ENCODE measurements at places on chromosomes 7 and 10.

DNA sequence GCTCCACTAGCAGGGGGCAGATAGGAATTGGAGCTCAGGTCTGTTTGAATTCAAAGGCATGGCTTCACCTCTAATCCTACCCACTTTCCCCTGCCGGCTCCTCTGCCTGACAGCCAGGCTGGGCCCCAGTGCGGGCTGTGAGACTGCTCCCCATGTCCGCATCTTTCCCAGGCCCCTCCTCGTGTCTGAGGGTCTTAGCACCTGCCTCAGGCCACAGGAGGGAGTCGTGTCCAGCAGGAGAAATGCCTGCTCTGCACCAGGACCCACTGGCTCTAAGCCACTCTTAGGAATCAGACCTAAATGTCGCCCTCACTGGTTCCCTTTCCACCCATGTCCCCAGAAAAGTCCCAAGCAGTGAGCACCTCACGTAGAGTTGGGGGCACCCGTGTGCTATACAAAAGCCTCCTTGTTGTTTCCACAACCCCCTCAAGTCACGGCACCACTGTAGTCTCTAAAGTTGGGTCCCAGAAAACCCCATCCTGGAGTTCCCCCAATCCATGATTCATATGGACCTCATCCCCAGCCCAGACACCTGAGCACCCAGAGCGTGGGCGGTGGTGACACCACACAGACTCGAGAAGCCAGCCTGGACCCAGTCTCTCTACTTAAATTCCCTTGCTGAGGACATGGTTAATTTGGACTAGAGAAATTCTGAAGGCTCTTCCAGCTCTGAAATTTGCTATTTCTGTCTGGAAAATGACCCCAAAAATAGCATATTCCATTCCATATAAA, 466.4 kb upstream of the ZMIZ1 start:
- DNase-seq: no peak

- DNase-seq: no peak
These were observed 1.1 kb downstream of the HNRNPA2B1 start for GRCh38 chr7:26199301-26200037.

- DNase-seq: no peak
These were observed 11.5 kb downstream of the IKZF1 start for GRCh38 chr7:50315739-50316671.

DNA sequence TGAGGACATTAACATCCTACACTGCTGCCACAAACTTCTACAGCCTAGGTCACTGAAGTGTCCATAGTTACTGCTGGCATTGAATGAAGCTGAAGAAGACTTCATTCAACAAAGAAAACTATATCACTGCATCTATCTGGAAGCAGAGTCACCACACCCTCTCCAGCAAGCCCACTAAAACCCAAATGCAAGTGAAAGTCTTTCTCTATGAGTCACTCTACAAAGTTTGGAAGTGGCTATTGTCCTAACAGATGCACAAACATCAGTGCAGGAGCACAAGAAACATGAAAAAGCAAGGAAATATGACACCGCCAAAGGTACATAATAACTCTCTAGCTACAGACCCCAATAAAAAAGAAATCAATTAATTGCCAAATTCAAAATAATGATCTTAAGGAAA, 43.5 kb upstream of the CAMK2B start:
- no peak for DNase-seq

GRCh38 chr7:70596598-70596913, 535.4 kb upstream of the GALNT17 start:
- no peak for DNase-seq

- no peak for DNase-seq
These were observed 48.4 kb upstream of the FAM20C start for GRCh38 chr7:143811-144453.

- DNase-seq: no peak
These were observed 48.0 kb upstream of the ZNF365 start for GRCh38 chr10:62326176-62326575.

DNA sequence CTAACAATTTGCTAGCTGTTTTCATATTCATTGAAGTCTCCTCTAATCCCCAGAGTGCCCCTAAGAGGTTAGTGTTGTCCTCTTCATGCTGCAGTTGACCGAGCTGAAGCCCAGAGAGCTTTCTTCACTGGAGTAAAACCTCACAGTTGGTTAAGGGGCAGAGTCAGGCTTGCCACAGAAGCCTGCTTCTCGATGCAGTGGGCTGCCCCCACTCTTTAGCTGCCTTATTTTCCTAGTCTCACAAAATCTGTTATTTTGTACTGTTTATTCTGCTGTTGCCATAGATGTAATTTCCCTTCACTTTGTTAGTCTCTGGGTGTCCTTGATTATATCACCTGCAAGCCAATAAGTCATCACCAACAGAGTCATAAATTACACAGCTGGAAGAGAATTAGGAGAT, 56.3 kb upstream of the ZPBP start:
- no peak for DNase-seq

GRCh38 chr7:35875292-35875691, 74.4 kb downstream of the SEPTIN7 start:
- DNase-seq: no peak

GRCh38 chr7:25118048-25118753, 6.9 kb downstream of the CYCS start:
- DNase-seq: no peak

- no peak for DNase-seq
These were observed 31.3 kb downstream of the GNAT3 start for GRCh38 chr7:80480566-80480965.

DNA sequence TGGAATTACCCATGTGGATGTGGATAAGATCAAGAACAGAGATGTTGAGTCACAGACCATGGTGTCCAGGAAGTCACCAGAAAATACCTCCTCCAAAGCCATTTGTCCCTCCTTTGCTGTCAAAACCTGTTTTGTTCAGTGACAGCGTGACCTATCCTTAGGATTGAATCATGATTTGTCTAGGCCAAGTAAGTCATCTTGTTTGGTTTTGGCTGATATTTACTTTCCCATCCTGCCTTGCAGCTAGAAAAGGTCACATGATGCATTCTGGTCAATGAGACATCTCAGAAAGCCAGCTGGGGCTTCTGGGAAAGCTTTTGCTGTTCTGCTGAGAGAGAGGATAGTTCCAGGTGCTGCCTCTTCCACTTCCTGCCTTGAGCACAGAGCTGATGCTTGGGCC, 225.3 kb upstream of the ZMIZ1 start:
- DNase-seq: no peak

- no peak for DNase-seq
These were observed 237.4 kb downstream of the WDR11 start for GRCh38 chr10:121088524-121088923.

DNA sequence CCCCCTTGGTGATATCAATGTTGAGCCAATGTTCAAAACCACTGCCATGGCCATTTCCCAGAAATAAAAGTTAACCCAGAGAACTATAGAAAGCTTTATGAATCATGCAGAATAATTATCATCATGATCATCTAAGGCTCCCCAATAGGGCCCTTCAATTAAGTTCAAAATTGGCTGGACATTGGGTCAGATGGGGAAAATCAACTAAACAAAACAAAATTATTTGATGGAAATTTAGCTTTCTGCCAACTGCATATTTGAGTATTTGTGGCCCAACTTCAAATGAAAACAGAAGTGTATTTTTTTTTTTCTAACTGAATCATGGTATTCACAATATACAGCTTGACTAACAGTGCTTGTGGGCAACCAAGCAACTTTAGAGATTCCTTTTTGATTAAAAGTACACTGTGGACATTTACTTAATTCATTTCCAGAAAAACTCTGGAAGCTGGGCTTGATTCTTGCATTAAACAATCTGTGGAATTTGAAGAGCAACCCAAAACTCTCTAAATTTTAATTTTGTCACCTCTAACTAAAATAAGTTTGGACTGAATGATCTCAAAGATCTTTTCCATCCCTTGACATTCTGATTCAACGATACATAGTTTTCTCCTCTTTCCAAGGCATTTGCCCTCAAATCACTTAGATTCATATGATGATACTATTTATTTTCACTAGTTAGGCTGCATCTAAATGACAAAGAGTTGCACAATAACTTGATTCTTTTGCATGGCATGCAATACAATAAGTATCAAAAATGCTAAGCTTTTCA, 203.2 kb downstream of the AHR start:
- DNase-seq: no peak

- DNase-seq: no peak
These were observed 3.4 kb upstream of the SAMD8 start for GRCh38 chr10:75107756-75108683.

GRCh38 chr7:49791088-49791741, 17.8 kb downstream of the VWC2 start:
- DNase-seq: no peak

- no peak for DNase-seq
These were observed 13.3 kb downstream of the PARP12 start for GRCh38 chr7:140049339-140050024.

GRCh38 chr10:17483079-17483478, 28.7 kb upstream of the ST8SIA6 start:
- no peak for DNase-seq

- no peak for DNase-seq
These were observed 83.3 kb upstream of the MKLN1 start for GRCh38 chr7:131244259-131244852.

- no peak for DNase-seq
These were observed 26.6 kb upstream of the PLXDC2 start for GRCh38 chr10:19789607-19790006.

DNA sequence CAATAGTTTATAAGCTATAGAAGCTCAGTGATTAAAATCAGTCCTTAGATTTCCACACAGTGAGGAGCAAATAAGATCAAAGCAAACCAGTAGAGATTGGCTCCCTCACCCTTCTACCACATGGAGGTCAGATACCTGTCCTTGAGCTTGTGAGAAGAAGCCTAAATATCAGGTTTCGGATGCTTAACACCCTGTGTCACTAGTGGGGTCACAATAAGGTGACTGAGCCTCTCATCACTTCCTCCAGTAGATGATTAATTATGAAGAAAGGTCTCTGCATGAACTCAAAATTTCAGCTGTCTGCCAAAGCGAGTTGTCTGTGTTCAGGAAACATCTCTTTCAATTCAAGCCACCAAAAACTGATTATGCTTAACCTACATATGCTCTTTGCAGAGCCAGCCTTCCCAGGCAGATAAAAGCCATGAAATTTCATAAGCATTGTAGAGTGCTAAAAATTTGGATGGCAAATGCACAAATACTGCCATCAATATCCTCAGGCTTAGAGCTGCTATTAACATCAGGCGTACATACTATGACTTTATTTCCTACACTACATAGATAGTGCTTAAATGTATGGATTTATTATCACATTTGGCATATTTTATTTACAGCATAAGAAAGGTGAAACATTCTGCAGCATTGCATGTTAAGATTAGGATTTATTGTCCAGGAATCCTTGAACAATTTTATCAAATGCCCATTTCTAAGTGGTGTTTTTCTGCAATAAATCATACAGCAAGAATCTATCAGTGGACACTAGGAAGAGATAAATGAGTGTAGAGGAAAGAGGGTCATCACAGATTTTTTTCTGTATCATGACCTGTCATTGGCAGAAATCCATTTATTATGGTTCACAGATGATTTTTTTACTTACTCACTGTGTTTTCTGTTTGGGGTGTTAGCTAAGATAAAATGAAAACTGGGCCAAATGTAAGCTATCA, 285.1 kb upstream of the SP8 start:
- no peak for DNase-seq

GRCh38 chr7:10146271-10146670, 827.4 kb upstream of the PHF14 start:
- no peak for DNase-seq

DNA sequence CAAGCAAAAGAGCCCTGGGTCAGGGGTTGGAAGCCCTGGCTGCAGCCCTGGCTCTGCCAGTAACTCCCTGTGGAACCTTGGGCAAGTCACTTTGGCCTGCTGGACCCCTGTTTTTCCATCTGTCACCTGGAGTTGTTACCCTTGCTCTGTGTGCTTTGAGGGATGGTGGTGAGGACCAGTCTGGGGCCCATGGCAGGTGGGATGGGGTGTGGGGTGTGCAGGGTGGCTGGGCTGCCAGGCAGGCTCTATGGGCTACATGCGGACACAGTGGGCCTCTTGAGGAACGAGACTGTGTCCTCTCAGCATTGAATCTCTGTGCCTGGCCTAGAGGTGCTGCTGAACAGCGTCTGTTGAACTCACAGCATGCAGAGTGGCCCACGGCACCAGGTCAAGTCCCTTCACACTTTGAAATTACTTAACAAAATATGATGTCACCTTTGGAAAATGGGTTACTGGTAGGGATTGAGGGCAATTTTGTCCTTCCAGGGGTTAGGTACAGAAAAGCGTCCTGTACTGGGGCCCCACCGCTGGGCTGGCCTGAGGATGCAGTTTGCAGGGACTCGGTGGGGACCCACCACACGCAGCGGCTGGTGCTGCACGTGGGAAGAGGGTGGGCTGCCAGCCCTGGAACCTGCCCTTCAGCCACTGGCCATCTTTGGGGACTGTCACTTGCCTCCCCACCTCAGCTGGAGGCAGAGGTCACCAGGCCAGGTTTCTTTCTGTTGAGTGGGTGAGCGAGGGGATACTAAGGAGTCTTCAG, 45.3 kb downstream of the PRF1 start:
- no peak for DNase-seq

GRCh38 chr7:143003393-143004051, 23.4 kb downstream of the OR9A2 start:
- DNase-seq: no peak

DNA sequence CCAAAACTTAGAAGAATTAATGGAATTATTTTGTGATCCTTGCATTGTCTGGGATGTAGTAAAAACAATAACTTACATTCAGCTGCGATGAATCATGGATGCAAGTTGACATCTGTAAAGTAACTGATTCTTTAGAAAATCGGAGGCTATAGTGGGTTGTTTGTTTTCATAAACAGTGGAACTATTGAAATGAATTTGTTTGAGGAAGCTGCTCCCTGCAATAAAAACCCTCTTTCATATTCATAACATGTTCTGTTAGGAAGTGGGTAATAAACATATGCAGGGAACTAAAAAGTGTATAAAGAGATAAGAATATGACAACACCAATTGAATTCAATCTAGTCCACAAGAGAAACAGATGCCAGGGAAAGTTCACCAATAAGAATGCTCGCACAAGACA, 53.6 kb downstream of the AGMO start:
- DNase-seq: no peak

DNA sequence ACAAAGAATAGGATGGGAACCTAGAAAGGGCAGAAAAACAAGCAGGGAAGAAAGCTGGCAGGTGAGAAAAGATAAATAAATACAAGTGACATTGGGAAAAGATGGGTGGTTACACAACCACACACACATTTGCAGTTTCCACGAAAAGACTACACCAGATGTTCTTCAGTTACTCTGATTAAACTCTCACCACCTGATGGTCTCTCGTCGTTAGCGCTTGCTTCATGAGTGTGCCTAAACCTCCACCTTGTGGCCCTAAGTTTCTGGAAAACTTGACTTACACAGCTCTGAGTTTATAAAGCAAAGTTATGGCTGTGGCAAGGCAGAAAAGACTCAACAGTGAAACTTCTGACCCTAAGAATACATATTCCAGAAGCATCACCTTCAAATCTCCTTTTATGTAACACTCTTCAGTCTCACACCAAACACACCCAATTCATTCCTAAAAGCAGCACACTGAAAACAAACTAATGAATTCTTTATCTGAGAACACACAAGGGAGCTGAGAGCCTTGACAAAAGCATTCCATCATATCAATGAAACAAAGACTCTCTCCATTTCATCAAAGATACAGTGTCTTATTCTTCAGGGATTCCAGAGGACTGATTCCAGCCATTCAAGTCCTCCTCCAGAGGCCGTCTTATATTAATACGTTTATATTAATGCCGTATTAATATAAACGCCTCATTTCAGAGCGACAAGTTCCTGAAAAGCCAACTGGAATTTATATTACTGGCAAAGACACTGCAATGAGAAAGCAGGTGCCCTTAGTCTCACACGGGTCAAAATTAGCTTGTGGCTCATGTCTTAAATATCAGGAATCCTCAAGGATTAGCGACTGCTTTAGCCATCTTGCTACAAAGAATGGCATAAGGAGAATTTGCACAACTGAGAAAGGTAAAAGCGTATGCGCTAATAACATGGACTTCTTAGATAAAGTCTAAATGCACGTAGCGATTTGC, 77.6 kb downstream of the RNF216 start:
- DNase-seq: no peak
